ENCODE measurements at places on chromosomes 7 and 10.

DNA sequence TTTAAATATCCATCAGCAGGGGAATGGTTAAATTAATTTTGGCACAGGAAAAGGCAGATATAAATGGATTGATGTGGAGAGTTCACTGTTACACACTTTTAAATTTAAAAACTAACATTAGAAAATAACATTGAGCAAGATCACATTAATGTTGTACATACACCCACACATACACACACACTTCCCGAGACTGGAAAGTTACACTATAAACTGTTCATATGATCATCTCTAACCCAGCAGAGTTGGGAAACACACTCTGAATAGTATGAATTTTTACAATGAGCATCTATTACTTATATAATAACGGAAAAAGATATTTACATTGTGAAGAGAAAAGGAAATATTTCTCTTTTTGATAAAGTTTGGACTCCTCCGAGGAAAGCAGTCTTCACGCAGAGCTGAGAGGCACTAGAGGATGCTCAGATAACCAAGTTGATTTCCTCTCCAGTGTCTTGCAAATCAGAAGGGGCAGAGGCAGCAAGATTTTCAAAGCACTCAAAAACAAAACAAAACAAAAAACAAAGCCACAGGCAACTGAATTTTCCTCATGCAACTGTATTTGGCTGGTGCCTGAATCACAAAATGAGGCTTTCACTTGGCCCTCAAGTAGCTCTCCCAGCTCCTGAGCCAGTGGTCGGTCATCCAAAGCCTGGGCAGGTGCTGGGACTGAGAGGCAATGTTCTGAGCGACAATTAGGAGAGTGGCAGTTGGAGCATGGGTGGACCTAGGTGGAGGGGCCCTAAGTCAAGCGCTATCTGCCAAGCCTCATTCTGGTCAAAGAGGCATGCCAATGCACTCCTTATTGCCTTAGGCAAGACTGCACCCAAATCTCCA lies 10.5 kb upstream of the GATAD1 start:
- DNase-seq = no peak

- no peak for DNase-seq
Observed at GRCh38 chr10:55019439-55019838, 218.4 kb upstream of the PCDH15 start.

DNA sequence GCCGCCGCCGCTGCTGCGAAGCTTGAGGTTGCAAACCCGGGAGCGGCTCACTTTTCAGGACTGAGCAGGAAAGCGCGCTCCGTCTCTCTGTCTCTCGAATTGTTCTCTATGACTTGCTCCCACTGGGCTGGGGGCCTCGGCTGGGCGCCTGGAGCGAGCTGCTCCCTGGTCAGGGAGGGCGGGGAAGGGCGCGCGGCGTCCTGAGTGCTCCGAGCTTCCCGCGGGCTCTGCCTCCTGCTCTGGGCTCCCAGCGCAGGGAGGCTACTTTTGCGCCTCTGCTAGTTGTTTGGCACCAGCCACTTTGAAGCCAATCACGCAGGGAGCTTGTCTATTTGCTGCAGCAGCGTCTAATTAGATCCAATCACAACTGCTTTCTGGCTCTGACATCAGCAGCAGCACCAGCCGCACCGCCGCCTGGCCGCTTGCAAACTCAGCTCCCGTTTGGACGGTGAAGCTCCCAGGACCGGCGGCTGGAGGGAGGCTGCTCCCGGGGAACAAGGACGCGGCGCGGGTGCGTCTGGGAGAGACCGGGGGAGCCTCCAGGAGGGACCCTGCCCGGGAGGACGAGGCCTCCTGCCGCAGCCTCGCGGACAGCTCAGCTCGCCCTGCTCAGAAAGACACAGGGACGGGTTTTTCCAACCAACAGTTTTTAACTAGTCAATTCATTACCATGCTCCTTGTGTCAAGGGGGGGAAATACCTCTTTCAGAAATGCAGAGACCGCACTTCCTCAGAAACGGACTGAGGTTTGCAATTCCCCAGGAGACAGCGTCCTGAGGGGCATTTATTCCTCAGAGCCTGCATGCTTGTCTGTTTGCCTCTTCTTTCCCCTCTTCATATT lies at the start of gene ADARB2:
Gene ADARB2, minus strand, starts transcription at position 304 of the 840 bp plus-strand sequence.
- no peak for DNase-seq

DNA sequence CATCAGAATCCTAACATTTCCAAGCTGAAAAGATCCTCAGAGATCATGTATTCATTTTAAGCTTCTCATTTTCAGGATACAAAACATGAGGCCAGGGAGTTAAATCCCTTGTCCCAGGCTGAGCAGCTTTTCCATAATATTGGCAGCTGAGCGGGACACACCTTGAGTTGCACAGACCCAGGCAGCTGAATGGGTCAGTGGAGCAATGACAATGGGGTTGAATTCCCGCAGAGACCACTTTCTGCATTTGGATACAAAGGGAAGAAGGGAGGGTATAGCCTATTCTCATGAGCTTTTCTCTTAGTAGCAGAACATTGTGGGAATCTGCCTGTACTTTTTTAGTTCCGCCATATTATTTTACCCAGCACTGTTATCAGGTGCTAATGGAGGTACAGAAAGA lies 49.5 kb downstream of the PRR15 start:
- DNase-seq = no peak

DNA sequence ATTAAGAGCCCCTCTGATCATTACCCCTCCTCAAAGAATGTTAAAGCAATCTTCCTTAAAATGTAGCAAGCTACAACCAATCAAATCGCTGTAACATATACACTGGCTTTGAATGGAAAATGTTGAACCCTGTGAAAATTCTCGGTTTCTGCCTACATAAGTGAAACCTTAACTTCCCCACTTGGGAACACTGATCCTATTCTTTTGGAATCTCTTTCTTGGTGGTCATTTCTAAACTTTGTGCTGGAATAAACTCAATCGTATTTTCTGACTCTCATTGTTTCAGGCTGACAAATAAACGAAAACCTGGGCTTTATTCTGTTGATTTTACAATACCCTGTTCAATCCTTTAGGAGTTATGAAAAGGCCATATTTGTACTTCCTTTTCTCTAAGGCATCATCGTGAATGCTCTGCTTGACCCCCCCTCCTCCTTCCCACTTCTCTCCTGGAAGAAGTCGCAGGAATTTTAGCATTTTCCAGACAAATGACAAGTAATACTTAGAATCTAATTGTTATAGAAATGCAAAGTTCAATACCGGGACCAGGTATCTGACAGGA lies 155.1 kb upstream of the FAM13C start:
- no peak for DNase-seq

- DNase-seq = no peak
Observed at GRCh38 chr10:75417522-75417927, 13.9 kb upstream of the LRMDA start.

DNA sequence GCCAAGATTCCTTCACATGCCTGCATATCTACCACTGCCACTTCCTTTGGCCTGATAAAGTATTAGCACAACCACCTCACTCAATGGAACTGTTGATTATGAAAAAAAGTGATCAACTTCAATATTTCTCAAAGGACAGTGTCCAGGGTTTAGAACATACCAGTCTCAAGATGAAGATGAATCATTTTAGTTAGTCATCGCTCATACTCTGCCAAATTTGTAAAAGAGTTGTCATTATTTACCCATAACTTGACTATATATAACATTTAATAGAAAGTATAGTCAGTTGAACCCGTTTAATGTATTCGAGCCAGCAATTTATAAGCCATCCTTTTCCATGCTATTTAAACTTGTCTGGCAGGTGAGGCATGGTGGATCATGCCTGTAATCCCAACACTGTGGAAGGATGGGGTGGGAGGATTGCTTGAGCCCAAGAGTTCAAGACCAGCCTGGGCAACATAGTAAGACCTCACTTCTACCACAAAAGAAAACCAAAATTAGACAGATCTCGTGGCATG lies 33.2 kb downstream of the SPAM1 start:
- no peak for DNase-seq

GRCh38 chr10:62728479-62728878 lies 76.0 kb upstream of the ADO start:
- DNase-seq = no peak

- no peak for DNase-seq
Observed at GRCh38 chr7:55970561-55970960, 6.2 kb downstream of the NIPSNAP2 start.

GRCh38 chr7:143018931-143019330 lies 8.0 kb downstream of the OR9A2 start:
- DNase-seq = no peak

GRCh38 chr10:4557469-4557868 lies 268.5 kb upstream of the AKR1E2 start:
- no peak for DNase-seq

DNA sequence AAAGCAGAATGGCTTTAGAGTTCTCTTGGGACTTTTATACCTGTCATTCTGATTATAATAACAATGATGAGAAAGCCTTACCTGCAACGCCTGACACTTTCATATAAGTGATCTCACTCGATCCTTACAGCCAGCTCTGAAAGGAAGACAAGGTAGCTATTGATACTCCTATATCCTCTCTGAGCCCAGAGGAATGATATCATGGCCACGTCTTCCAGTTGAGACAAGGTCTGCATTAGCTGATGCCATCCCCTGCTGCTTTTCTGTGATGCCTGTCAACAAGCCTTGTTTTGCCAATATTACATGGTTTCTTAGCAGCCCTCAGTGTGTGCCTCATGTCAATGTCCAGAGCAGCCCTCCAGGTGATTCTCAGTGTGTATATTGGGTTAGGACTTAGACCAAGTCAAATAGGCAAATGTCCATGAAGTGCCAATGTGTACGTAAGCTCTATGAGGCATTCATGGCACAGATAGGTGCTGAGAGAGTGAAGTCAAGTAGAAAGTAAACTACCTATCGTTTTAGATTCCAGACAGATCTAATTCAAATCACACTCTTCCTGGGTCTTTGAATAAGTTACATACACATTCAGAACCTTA lies 405.9 kb downstream of the ADRA2A start:
- no peak for DNase-seq

DNA sequence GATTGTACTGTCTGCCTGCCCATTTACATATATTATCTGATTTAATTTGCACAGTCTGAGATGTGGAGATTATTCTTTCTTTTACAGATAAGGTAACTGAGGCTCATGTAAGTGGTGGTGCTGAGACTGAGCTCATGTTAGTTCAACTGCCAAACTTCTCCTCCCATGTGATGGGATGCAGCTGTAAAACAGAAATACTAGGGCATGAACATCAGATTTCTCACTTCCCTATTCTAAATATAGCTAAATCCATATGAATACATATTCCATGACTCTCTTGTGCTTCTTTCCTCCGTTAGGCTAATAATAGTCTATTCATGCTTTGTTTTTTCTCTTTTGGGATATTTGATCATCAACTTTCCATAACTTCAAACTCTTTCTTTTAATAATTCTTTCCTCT lies 84.7 kb downstream of the PTPRZ1 start:
- no peak for DNase-seq

GRCh38 chr10:29160150-29160617 lies 128.7 kb upstream of the LYZL1 start:
- DNase-seq = no peak

- DNase-seq = no peak
Observed at GRCh38 chr7:70171369-70171920, 573.2 kb downstream of the AUTS2 start.

DNA sequence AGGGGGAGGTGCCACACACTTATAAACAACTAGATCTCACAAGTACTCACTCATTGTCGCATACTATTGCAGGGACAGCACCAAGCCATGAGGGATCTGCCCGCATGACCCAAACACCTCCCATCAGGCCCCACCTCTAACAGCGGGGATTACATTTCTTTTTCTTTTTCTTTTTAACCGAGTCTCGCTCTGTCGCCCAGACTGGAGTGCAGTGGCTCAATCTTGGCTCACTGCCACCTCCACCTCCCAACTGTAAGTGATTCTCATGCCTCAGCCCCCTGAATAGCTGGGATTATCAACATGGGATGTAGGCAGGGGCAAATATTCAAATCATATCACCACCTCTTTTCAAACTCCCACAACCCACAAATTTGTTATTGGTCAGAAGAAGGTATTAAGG lies 76.7 kb downstream of the SKAP2 start:
- no peak for DNase-seq

DNA sequence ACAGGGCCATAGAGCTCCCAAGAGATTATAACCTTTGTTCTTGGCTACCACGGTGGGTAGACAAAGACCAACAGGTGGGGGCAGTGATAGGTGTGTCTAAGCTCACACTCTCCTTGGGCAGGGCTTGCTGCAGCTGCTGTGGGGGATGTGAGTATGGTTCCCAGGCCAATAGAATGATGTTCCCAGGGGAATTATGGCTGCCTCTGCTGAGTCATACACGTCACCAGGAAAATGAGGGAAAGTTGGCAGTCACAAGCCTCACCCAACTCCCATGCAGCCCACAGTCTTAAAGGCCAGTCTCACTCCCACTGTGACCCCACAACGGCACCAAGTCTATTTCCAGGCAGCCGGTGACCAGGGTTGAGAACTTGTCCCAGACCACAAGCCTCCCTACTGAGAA lies 453.4 kb upstream of the PODXL start:
- DNase-seq = no peak

GRCh38 chr10:75547391-75548298 lies 116.2 kb downstream of the LRMDA start:
- DNase-seq = no peak

- DNase-seq = no peak
Observed at GRCh38 chr7:115135769-115136410, 214.0 kb downstream of the MDFIC start.

- no peak for DNase-seq
Observed at GRCh38 chr10:15430969-15431771, 60.1 kb upstream of the FAM171A1 start.

DNA sequence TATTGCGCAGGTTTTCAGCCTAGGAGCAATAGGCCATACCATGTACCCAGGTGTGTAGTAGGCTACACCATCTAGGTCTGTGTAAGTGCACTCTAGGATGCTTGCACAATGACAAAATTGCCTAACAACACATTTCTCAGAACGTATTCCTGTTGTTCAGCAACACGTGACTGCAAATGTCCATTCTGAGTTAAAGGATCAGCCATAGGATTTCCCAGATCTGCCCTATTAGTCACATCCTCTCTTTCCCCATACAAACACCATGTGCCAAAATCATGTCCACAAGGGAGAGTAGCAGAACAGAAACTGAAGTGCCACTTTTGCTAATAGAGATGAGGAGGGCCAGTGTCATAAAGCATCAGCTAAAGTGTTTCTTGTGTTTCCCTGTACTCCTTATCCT lies 42.6 kb upstream of the AMPH start:
- DNase-seq = no peak

- DNase-seq = no peak
Observed at GRCh38 chr7:96080027-96080426, 241.9 kb downstream of the SLC25A13 start.

- no peak for DNase-seq
Observed at GRCh38 chr7:55210176-55210575, 155.0 kb upstream of the LANCL2 start.

DNA sequence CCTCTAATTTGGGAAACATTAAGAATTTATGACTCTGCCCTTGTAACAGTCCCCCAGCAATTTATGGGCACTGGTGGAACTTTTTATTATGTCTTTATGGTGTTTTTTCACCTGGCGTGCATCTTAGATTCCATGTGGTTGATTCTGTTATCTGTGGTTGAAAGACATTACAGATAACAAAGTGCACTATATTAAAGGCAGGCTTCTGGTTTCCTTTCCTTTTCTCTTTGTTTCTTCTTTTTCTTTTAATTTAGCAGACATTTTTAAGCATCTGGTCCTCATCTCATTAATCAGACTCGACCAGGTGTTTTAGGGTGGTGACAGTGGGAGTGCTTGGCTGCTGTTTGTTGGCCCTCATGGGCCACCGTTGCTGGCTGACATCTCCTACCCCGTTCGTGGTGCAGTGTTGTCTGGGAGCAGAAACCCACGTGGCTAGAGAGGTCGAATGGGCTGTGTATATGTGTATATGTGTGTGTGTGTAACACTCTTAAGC lies 77.4 kb downstream of the LRMDA start:
- DNase-seq = no peak

GRCh38 chr10:7874864-7875263 lies 56.6 kb downstream of the TAF3 start:
- no peak for DNase-seq

Data from activated T-cell treated with anti-CD3 and anti-CD28 coated beads for 4 hours (primary cell).